ENCODE measurements at places on chromosomes 2 and 18. TPM values are rescaled to one million over a fixed set of nuclear protein-coding genes. Genes with fewer than 3 reads are reported as not detected.

Gene TUBA4B
- 0.72 TPM for total RNA-seq

Gene RBMS1
- 131 TPM for total RNA-seq

Gene YWHAQ
- total RNA-seq: 129 TPM

Gene EFEMP1
- total RNA-seq: 125 TPM

Gene MARCHF4
- total RNA-seq: 1.9 TPM

GRCh38 chr2:197308585-197308984 lies 2.0 kb downstream of the ANKRD44 start:
- no peak for DNase-seq

GRCh38 chr2:142834021-142834420 lies 43.4 kb upstream of the KYNU start:
- DNase-seq: no peak

DNA sequence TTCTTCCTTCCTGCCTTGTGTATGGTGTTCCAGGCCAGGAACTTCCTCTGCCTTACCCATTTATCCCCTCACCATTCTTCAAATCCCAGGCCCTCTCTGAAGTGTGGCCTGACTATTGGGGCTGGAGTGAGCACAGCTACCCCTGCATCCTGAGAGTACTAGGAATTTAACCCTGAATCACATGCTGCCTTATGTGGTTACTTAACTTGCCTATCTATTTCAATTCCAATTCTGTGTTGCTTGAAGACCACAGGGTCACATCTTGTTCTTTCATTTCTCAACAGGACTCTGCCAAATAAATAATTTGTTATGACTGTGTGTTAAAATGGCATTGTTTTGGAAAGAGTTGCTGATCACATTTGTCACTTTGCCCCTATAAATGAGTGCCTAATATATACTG lies 108.6 kb downstream of the CERS6 start:
- DNase-seq: no peak

- no peak for DNase-seq
Measured at GRCh38 chr18:28365411-28365831, 188.5 kb upstream of the CDH2 start.

Measured in umbilical cord (tissue), 2 donors.